T-helper 22 cell (primary cell): ENCODE measurements at places on chromosomes 13 and 19.

- no peak for DNase-seq
Observed at GRCh38 chr19:43462785-43463380, 2.5 kb downstream of the LYPD3 start.

- DNase-seq: no peak
Observed at GRCh38 chr13:30991184-30991583, 58.7 kb downstream of the TEX26 start.

DNA sequence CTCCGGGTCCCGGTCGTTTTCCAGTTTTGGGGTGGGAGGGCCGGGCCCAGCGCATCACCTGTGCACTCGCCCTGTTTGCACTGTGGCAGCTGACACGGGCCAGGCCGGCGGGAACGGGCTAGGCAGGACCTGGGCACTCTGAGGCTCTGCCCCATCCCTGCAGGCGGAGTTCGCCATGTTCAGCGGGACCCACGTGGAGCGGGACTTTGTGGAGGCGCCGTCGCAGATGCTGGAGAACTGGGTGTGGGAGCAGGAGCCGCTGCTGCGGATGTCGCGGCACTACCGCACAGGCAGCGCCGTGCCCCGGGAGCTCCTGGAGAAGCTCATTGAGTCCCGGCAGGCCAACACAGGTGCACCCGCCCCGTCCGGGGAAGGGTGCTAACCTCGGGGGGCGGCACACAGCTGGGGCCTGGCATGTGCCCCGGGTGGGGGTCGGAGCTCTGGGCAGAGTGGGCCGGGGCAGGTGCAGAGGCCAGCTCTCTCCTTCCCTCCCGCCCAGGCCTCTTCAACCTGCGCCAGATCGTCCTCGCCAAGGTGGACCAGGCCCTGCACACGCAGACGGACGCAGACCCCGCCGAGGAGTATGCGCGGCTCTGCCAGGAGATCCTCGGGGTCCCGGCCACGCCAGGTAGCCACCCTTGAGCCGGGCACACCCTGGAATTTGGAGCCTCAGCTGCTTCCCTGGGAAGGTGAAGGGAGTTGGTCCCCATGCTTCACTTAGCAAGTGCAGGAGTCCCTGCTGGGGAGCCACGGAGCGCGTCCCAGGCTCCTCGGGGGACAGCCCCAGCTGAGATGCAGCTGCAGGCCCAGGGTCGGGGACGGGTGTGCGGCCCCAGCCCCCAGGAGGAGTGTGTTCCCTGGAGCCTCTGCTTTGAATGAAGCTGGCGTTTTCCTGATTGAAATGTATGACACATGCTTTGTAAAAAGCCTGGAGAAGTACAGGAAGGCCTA, 9.3 kb upstream of the ZNF554 start:
- DNase-seq: no peak

- DNase-seq: no peak
Observed at GRCh38 chr13:75327135-75327510, 154.8 kb downstream of the TBC1D4 start.

DNA sequence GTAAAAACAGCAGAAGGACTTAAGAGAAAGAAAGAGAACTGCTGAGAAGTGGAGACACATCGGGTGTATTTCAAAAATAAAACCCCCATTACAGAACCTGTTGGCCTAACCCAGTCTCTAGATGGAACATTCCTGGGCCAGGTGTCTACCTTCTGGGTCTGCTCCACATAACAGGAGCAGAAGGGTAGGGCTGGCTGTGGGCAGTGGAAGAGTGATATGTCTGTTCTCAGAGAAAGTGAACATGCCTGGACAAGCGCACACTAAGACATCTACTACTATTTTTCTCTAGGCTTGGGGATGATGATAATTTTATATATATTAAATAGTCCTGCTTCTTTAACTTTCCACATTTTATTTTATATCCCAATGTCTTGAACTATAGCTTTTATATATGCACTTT, 267.1 kb downstream of the TBC1D4 start:
- no peak for DNase-seq

- no peak for DNase-seq
Observed at GRCh38 chr13:98791611-98792010, 39.1 kb upstream of the SLC15A1 start.

- no peak for DNase-seq
Observed at GRCh38 chr13:37486171-37486681, 112.3 kb downstream of the POSTN start.

DNA sequence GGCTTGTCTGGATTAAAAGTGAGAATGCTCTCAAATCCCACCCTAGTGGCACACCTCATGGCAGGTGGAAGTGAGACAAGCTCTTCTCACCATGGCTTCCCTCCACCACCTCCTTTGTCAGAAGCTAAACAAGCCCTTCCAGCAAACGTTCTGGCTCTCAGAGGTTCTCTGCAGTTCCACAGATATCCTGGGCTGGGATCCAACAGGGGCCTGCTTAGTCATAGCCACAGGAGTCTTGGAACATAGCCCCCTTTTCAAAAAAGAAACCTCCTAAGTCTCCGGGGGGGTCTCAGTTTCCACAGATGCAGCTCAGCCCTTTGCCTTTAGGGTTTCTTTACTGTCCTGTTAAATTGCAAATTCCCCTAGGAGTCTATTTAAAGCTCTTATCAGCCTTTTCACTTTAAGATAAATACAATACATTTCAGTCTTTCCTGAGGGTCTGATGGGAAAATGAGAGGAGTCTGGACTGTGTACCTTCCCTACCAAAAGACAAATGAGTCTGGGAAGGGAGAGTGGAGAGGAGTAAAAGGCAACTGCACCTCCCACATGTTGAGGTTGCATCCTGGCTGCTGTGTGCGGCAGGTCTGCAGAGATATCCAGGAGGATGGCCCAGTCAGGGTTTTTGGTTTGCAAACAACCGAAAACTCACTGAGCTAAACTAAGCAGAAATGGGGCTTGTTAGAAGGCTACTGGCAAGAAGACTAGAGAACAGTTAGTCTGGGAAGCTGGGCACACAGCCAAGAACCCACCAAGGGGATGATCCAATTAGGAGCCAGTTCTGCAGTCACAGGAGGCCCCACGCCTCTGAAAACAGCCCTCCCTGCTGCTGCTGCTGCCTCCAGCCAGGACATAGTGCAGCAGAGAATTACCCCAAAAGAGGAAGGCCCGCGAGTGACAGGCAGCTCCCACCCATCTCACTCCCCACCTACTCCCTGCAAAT, 41.4 kb upstream of the SERP2 start:
- DNase-seq: no peak

GRCh38 chr13:100100115-100100879, 11.4 kb downstream of the PCCA start:
- DNase-seq: no peak

DNA sequence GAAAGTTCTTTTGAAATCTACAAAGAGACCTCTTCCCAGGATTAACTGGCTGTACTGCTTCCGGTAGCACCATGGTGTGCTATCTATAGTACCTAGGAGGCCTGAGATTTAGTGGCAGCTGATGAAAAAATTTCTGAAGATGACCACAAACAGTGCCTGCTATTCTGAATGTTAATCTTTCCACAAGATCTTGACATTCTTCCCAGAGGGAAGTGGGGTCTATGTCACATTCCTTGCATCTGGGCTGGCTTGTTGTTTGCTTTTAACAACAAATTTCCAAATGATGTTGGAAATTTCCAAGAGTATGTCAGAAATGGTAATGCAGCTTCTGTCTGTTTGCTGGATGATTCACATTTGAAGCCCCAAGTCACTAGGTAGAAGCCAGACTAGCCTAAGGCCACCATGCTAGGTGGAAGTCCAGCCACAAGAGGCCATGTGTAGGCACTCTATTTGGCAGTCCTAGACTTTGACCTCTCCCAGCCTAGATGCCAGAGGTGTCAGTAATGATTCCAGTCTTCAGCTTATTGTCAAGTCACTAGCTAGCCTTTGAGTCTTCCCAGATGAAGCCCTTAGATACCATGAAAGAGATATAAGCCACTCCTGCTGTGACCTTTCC, 22.1 kb downstream of the SPART start:
- DNase-seq: no peak

GRCh38 chr13:42592915-42593900, 19.3 kb downstream of the TNFSF11 start:
- no peak for DNase-seq
